ENCODE measurements at places on chromosomes 16 and 17. TPM values are rescaled to one million over a fixed set of nuclear protein-coding genes. Genes with fewer than 3 reads are reported as not detected.

GRCh38 chr16:59173408-59173831, 439.3 kb upstream of the GOT2 start:
- DNase-seq: no peak

Gene EVI2B
- polyA plus RNA-seq: 1.7 TPM

GRCh38 chr17:59342681-59343131, 11.3 kb downstream of the YPEL2 start:
- DNase-seq: no peak

- DNase-seq: no peak
Measured at GRCh38 chr17:178292-179065, 3.0 kb downstream of the DOC2B start.

DNA sequence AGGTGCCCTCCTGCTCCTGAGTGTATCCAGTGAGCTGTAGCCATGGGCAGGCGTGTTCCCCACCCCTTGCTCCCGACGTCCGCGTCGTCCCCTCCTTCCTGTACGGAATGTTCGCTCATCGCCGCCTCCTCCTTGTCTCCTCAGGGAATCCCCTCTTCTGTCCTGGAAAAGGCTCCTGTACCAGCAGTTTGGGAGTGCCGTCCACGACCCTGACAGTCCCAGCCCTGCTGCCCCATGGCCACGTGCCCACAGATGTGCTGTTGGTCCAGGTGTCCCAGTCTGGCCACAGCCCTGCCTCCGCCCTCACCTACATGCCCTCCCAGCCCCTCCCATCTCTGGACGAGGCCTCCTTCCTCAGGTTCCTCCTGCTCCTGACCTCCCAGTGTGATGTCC, 30.2 kb downstream of the OR1D5 start:
- peak; percentile 53 for DNase-seq

DNA sequence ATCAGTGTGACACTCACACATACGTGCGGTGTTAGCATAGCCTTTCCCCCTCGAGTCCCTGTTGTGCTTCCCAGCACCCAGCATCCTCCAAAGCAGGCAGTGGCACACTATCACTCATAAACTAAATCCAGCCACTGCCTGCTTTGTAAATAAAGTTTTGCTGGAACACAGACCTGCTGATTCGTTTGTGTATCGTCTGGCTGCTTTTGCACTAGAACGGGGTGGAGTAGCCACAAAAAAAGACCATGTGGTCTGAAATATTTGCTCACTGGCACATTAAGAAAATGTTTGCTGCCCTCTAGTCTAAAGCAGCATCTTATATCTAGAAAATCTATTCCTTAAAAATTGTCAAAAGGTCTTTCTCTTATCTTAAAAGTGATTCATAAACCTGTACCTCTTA, 341.2 kb upstream of the ZFHX3 start:
- no peak for DNase-seq

Gene VMO1
- polyA plus RNA-seq: 15.5 TPM

Gene SULT1A2
- polyA plus RNA-seq: 9.8 TPM

DNA sequence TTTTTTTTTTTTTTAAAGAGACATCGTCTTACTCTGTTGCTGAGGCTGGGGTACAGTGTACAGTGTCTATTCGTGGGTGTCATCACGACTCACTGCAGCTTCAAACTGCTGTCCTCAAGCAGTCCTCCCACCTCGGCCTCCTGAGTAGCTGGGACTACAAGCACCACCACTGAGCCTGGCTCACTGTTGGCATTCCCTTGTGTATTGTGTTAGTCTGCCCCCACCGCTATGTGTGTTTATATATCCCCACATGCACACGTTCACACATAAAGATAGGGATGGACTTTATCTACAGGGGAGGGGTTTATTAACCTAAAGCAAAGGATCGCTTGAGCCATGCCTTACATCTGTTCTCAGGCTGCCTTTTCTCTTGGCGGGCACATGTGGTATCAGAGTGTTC, 63.8 kb downstream of the SEC14L1 start:
- peak; percentile 25 for DNase-seq

Gene GNGT2
- polyA plus RNA-seq: 4.0 TPM
